ENCODE measurements at places on chromosomes 1 and 21.

GRCh38 chr1:34268311-34268954, 91.7 kb downstream of the C1orf94 start:
- peak; percentile 83 for DNase-seq

DNA sequence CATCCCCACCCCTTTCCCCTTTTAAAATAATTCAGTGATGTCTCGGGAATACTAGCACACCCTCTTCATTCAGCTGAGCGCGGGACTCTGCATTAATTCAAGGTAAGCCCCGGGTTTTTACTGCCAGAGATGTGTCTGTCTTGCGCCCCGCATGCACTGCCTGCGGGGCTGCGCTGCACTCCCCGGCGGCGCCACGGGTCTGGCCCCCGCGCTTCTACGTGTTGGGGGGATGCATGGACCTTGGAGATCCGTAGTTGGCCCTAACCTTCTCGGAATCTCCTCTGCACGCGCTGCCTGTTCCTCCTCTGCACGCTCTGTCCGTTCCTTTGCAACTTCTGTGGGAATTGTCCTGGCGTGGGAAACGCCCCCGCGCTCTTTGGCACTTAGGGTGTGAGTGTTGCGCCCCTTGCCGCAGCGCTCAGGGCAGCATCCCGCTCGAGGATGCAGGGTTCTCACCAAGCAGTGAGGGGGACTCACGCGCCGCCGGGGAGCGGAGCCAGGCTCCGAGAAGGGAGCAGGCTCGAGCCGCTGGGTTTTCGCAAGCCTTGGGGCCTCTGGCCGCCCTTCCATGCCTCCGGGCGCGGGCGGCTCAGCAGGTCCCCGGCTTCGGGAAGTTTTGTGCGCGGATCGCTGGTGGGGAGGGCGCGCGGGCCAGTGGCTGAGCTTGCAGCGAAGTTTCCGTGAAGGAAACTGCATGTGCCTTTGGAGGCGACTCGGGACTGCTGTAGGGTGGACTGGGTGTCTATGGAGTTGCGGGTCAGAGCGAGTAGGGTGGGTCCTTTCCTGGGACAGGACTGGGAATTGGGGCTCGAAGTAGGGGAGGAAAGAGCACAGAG, 165.1 kb upstream of the CACNA1E start:
- no peak for DNase-seq

DNA sequence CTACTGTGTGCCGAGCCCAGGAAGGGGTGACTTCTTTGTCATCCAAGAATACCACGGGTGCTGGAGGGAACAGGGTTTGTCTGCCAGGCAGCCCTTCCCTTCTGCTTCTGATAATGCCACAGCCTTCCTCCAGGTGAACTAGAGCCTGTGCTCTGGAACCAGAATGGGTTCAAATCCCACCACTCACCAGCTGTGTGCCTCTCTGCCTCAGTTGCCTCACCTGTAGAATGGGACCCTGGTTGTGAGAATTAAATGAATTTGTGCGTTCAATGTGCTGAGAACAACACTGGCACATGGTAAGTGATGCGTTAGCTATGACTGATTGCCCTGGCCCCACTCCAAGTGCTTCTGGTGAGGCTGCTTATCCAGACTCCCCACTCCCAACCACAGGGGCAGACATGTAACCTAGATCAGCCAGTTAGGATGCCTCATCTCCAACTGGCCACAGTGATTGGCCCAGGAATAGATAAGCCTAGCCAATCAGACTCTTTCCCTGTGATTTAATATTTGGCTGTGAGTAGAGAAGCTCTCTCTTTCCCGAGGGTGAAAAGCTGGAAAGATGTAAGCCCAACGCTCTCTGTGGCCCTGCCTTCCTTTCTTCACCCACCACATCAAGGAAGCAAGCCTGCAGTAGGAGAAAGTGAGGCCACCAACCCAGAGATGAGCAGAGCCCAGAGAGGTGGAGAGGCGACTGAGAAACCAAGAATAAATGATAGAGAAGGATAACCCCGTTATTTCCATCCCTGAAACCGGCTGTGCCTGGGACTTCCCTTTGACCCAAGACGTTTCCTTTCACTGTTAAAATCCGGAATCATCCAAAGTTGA, 20.8 kb upstream of the LAPTM5 start:
- peak; percentile 52 for DNase-seq

- no peak for DNase-seq
Measured at GRCh38 chr1:118485757-118486156, 300.7 kb upstream of the SPAG17 start.

DNA sequence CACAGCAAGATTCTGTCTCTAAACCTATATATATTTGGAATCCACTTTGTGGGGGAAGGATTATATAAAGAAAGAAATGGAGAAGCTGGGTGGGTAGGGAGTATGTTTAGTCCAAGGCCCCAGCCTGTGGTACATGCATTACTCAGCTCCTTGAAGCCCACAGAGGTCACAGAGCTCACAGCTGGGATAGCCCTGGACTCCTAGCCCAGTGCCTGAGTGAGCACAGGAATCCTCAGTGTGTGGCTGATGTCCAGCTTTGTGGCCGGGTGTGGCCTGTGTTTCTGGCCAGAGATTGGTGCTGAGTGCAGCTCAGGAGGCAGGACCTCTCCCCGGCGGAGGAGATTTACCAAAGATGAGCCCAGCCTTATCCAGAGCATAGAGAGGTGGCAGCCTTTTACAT, 7.6 kb downstream of the CAPN9 start:
- DNase-seq = no peak

DNA sequence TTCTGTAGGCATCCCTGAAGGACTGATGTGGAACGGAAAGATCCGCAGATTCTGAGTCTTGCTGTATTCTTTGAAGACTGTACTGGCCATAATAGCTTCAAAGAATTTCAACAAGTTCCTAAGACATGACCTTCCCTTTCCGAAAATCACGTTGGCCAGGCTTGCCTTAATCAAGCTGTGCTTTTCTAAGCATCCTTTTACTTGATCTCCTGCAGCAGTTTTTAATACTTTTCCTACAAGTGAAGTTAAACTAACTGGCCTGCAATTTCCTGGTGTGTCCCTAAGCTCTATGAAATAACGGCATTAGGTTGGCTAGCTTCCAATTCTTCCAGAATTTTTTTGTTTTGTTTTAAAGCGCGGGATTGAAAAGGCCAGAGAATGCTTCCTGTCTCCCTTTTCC, 40.3 kb downstream of the SPAG17 start:
- DNase-seq = no peak

DNA sequence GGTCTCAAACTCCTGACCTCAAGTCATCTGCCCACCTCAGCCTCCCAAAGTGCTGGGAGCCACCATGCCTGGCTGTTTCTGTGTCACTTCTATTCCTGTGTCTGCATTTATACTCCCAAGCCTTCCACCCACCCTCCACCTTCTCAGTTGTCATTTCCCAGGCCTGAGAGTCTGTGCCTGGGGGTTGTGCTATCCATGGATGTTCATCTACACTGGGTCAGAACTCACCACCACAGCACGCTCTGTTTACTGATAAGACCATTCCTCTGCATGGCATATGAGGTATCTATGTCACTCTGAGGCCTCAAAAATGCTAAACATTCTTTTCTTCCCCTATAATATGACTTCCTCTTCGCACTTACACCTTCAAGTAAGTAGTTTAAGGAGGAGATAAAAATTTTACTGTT, 6.1 kb downstream of the NENF start:
- no peak for DNase-seq

GRCh38 chr21:32613436-32614043, 1.4 kb upstream of the CFAP298 start:
- DNase-seq = no peak

- DNase-seq = no peak
Measured at GRCh38 chr1:211701733-211702132, 26.3 kb upstream of the NEK2 start.

- no peak for DNase-seq
Measured at GRCh38 chr1:53015508-53015860, 46.5 kb upstream of the PODN start.

DNA sequence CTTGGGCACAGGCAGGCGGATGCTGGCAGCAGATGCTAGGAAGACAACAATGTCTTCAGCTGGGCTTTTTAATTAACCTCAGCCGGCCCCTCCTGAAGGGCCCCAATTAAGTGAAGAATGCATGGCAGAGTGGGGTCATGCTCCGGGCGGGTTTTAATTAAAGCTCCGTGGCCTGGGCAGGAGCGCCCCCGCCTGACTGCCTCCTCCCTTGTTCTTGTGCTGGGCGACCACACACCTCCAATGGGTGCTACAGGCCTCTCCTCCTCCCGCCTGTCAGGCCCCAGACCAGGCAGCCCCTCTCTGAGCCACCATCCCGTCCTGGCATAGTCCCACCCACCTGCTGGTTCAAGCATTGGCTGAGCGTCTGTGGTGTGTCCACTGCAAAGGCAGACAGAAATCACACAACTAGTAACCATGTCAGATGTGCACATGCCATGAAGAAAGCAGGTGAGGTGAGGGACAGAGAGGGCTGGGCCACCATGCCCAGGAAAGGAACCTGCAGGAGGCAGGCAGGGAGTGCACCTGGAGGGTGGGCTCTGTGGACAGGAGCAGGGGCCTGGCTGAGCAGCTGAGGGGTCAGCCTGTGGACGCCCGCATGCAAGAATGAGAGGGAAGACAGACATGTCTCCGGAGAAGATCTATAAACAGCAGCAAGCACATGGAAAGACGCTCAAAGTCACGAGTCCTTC, 8.5 kb upstream of the ARF1 start:
- DNase-seq = no peak

- DNase-seq = no peak
Measured at GRCh38 chr1:155052439-155053395, 1.6 kb downstream of the ADAM15 start.

GRCh38 chr1:98940722-98941079, 64.0 kb downstream of the PLPPR5 start:
- peak; percentile 26 for DNase-seq

GRCh38 chr1:40382108-40382460, 8.6 kb downstream of the SMAP2 start:
- no peak for DNase-seq

GRCh38 chr1:80392529-80392928, 1386.0 kb upstream of the ADGRL4 start:
- DNase-seq = no peak

DNA sequence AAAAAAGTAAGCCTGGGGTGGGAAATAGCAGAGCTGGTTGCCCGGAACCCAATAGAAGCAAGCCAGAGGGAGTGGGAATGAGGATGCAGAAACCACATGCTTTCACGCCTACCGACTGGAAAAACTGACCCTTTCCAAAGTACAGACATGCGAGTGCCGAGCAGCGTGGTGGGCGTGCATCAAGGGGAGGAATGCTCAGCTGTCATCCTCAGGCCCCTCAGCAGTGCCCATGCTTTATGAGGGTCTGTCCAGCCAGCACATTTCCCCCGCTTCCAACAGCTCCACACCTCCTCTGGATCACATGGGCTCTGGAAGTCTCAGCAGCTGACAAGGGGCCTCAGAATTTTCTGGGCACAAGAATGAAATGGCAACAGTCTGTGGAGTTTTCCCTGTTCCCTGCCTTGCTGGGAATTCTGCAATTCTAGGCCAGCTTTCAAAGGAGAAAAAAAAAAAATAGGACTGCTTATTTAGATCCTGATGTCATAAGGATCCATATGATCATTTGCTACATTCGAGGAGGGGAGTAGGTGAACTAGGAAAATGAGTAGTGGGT, 19.1 kb upstream of the IKBKE start:
- DNase-seq = no peak

DNA sequence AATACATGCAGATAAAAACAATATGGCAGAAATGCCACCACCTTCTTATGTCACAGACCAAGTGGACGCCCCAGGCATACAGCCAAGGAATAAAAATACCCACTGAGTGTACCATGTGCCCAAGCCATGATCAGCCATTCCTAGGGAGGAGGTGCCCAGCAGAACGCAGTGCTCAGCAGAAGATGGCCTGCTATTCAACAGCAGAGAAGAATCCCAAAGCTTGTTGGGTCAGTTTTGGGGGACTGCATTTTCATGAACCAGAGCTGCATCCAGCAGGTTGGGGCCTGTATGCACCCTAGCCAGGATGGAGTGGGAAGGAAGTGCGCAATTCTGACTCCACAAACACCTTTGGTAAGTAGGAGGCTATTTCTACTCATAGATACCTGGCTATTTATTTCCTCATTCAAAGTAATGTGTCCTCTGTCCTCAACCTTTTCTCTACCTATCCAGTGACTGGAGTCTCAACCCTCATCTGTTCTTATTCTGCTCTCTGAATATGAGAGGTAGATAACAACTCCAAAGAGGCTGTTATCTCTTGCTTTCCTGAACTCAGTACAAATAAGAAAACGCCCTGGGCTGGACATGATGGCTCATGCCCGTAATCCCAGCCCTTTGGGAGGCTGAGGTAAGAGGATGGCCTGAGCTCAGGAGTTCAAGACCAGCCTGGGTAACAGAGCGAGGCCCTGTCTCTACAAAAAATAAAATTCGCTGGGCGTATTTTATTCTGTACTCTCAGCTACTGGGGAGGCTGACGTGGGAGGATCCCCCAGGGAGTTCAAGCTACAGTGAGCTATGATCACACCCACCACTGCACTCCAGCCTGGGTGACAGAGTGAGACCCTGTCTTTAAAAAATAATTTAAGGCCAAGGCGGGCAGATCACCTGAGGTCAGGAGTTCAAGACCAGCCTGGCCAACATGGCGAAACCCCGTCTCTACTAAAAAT, 2.5 kb upstream of the PLEKHM2 start:
- DNase-seq = no peak

DNA sequence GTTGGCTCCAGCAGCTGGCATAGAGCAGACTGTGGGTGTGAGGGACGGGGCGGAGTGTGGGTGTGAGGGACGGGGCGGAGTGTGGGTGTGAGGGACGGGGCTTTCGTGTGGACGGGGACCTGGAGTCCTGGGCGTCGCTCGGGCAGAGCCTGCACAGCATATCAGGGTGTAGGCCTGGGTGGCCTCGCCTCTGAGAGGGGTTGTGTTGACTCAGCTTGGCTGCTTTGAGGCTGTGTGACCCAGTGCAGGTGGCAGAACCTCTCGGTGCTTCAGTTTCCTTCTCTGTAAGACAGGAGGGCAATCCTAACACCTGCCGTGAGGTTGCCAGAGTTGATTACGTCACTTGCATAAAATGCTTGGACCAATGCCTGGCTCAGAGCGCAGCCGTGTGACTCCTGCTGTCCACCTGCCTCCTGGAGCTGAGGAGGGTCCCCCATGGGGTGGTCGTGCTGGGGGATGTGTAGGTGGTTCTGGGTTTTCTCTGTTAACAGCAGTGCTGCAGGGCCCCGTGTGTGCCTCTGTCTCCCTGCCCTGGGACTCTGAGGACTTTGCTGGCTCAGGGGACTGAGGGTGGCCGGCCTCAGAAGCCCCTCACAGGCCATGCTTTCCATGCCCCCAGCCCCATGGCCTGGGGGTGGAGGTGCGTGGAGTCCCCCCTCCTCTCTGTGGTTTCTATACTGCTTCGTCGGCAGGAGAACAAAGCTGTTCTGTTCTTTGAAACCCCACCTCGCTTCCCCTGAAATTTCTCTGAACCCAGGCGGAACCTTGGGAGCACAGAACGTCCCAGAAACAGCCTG, 15.4 kb downstream of the PDXK start:
- no peak for DNase-seq
